Breast epithelium (tissue), 4 donors: ENCODE measurements at places on chromosomes 2 and 18. TPM values are rescaled to one million over a fixed set of nuclear protein-coding genes. Genes with fewer than 3 reads are reported as not detected.

The LRATD1 gene
- total RNA-seq = 10.0 TPM

The DNAH7 gene
- total RNA-seq = 10.5 TPM

DNA sequence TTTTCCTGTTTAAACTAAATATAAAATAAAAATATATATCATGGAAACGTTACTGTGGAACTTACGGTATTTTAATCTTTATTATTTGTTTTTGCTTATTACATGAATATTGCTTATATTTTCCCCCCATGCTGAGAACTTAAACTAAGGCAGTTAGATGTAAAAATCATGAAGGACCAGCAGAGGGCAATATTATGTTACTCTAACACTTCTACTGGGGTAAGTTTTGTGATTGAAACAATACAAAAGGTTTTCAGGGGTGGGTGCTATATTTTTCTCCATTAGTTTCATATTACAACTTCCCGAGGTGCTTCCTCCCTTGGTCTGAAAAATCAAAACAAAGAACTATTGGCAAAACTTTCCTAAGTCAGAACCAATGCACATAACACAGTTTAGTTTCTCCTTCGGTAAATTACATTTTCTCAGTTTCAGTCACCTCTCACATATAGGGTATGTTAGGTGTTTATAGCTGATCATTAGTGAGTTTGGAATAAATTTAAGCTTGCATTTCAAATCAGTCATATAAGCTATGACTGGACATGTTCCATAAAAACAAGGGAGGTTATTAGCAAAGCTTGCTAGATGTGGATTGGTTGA is 54.8 kb downstream of the ZNF407 start:
- DNase-seq = no peak
- H3K4me3 ChIP-seq = no peak overlapping the region
- H3K27ac ChIP-seq = no peak overlapping the region

- H3K4me1 ChIP-seq = no peaks in the 10 kb centered on the region
- no peak overlapping the region for H3K4me3 ChIP-seq
- H3K36me3 ChIP-seq = no peaks in the 10 kb centered on the region
- H3K27ac ChIP-seq = no peak overlapping the region
Observed at GRCh38 chr2:120272763-120273481, 20.3 kb downstream of the RALB start.

- H3K4me3 ChIP-seq = no peak overlapping the region
- DNase-seq = no peak
- no peaks in the 10 kb centered on the region for H3K4me1 ChIP-seq
- H3K27me3 ChIP-seq = no peaks in the 10 kb centered on the region
- H3K36me3 ChIP-seq = no peaks in the 10 kb centered on the region
Observed at GRCh38 chr2:176160986-176161824, 4.1 kb downstream of the HOXD3 start.

GRCh38 chr2:102025583-102026267 is 34.0 kb downstream of the IL1R2 start:
- no peak overlapping the region for H3K4me3 ChIP-seq
- no peaks in the 10 kb centered on the region for H3K27me3 ChIP-seq
- no peak for DNase-seq
- H3K4me1 ChIP-seq = peaks cover 12% of the 10 kb centered on the region

DNA sequence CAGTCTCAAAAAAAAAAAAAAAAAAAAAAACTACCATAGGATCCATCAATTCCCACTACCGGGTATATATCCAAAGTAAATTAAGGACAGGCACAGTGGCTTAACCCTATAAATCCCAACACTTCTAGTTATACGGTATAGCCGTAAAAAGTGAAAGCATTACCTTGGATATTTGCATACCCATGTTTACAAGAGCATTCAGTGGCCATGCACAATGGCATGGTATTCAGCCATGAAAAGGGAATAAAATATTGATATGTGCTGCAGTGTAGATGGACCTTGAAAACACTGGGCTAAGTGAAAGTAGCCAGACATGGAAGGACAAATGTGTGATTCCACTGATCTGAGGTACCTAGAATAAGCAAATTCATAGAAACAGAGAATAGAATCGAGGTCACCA is 111.8 kb upstream of the CAB39 start:
- no peak overlapping the region for H3K4me3 ChIP-seq
- no peak overlapping the region for H3K27ac ChIP-seq
- DNase-seq = no peak
- no peaks in the 10 kb centered on the region for H3K36me3 ChIP-seq
- no peaks in the 10 kb centered on the region for H3K4me1 ChIP-seq

The NOL4 gene
- under 0.01 TPM for total RNA-seq

GRCh38 chr2:31429759-31430438 is 15.4 kb upstream of the XDH start:
- peak overlapping the region; percentile 71 for H3K27ac ChIP-seq
- DNase-seq = peak; percentile 68
- no peaks in the 10 kb centered on the region for H3K27me3 ChIP-seq

DNA sequence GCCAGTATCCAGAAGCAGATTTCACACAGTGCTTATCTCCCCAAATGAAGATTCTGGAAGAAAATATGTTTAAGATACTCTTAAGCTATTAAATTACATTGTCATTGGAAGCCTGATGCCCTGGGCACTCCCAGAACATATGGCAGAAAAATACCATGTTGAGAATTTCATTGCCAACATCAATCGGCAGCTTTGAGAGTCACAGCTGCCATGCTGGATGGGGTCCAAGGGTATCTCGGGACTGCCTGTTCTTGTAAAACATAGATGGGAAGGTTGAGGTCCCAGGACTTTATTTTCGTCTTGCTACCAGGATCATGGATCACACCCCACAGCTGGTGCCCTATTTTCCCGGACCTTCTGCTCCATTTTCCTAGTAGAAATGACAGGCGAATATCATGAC is 632.5 kb downstream of the SUCLG1 start:
- DNase-seq = no peak
- no peak overlapping the region for H3K27ac ChIP-seq
- no peaks in the 10 kb centered on the region for H3K27me3 ChIP-seq
- no peaks in the 10 kb centered on the region for H3K36me3 ChIP-seq
- H3K4me3 ChIP-seq = no peak overlapping the region

The AGXT gene
- total RNA-seq = not detected

GRCh38 chr2:37679072-37679695 is 7.7 kb upstream of the CDC42EP3 start:
- H3K27ac ChIP-seq = no peak overlapping the region
- DNase-seq = no peak
- H3K4me1 ChIP-seq = no peaks in the 10 kb centered on the region
- H3K27me3 ChIP-seq = no peaks in the 10 kb centered on the region
- no peak overlapping the region for H3K4me3 ChIP-seq

DNA sequence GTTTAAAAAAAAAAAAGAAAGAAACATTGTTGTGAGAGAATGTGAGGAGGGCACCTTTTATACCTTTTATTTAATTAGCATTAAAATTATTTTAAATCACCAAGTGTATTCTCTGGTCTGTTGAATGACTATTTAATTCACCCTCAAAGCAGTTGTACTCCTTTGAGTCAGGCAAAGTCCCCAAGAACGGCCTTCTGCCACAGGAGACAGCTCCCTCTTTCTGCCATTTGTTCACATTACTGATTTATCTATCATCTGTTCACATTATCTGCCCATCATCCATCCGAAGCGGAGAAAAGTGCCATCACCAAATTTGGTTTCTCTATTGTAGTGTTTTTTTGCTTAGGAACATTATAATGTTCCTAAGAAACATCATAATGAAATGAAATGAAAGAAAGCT is 240.7 kb upstream of the DPP10 start:
- no peaks in the 10 kb centered on the region for H3K4me1 ChIP-seq
- no peaks in the 10 kb centered on the region for H3K36me3 ChIP-seq
- H3K4me3 ChIP-seq = no peak overlapping the region
- DNase-seq = no peak

The DSG3 gene
- not detected for total RNA-seq

- no peaks in the 10 kb centered on the region for H3K27me3 ChIP-seq
- H3K36me3 ChIP-seq = no peaks in the 10 kb centered on the region
- DNase-seq = no peak
Observed at GRCh38 chr2:225465827-225466226, 66.3 kb downstream of the NYAP2 start.

GRCh38 chr2:209834767-209835166 is 63.1 kb downstream of the UNC80 start:
- no peak for DNase-seq
- H3K4me1 ChIP-seq = no peaks in the 10 kb centered on the region
- H3K36me3 ChIP-seq = no peaks in the 10 kb centered on the region

DNA sequence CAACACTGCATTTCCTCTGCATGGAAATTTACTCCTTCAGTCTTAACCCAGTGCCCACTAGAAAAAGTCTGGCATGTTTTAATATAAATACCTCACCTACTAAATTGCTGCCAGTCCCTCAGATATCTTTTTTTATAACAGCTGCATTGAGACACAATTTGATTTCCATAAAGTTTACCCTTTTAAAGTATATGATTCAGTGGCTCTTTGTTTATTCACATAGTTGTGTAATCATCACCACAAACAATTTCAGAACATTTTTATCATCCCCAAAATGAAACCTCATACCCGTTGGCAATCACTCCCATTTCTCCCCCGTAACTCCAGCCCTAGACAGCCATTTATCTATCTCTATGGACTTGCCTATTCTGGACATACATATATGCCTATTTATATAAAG is 17.0 kb upstream of the FRZB start:
- DNase-seq = no peak
- H3K36me3 ChIP-seq = no peaks in the 10 kb centered on the region
- H3K27ac ChIP-seq = no peak overlapping the region

The TTC21B gene
- total RNA-seq = 49.8 TPM

The PROM2 gene
- total RNA-seq = 47.7 TPM

- no peak overlapping the region for H3K4me3 ChIP-seq
- peak overlapping the region; percentile 5 for H3K27ac ChIP-seq
- no peaks in the 10 kb centered on the region for H3K4me1 ChIP-seq
- DNase-seq = no peak
- H3K36me3 ChIP-seq = no peaks in the 10 kb centered on the region
Observed at GRCh38 chr2:41930807-41931566, 116.8 kb upstream of the PKDCC start.

DNA sequence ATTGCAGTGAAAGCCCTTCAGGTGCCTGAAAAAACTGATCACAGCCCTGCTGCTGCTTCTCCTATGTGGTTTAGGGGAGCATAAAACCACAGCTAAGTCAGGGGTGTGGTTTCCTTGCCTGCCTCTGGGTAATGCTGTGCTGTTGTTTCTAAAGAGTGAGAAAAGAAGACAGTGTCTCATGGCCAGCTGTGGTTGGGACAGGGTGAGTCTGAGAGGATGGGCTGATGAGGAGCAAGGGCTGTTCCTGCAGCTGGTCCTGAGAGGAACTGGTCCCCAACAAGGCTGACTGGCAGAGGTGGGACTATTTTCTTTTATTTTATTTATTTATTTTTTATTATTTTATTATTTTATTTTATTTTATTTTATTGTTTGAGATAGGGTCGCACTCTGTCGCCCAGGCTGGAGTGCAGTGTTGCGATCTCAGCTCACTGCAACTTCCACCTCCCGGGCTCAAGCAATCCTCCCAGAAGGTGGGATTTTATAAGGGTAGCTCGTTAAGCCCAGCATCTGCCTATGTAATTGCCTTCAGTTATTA is 236.7 kb downstream of the FHOD3 start:
- no peaks in the 10 kb centered on the region for H3K4me1 ChIP-seq
- H3K4me3 ChIP-seq = no peak overlapping the region
- H3K36me3 ChIP-seq = no peaks in the 10 kb centered on the region
- DNase-seq = no peak

- H3K27ac ChIP-seq = no peak overlapping the region
- H3K4me1 ChIP-seq = no peaks in the 10 kb centered on the region
- no peak overlapping the region for H3K4me3 ChIP-seq
- no peak for DNase-seq
- peaks cover 14% of the 10 kb centered on the region for H3K36me3 ChIP-seq
- no peaks in the 10 kb centered on the region for H3K27me3 ChIP-seq
Observed at GRCh38 chr2:15610430-15610952, 18.8 kb downstream of the DDX1 start.

The IKZF2 gene
- 8.0 TPM for total RNA-seq

DNA sequence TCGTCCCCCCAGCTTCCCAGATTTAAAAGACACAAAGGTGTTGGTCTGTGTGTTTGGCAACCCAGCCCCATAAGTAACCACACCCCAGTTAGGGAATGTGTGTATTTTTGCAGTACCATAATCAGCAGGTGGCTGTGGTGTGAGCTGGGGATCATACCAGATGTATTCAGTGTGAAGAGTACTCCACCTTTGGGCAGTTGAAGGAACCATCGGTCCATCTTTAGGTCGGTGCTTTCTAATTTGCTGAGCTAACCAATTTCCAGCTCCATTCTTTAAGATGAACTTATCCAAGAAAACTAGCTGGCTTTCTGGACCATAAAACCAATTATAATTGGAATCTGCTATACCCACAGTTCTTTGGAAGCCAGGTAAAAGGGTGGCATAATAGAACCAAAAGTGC is 3.2 kb downstream of the DSEL start:
- H3K27ac ChIP-seq = no peak overlapping the region
- no peak for DNase-seq
- no peaks in the 10 kb centered on the region for H3K36me3 ChIP-seq
- no peak overlapping the region for H3K4me3 ChIP-seq
- no peaks in the 10 kb centered on the region for H3K4me1 ChIP-seq

The DOCK10 gene
- total RNA-seq = 23.9 TPM

The COLEC12 gene
- 57.3 TPM for total RNA-seq

DNA sequence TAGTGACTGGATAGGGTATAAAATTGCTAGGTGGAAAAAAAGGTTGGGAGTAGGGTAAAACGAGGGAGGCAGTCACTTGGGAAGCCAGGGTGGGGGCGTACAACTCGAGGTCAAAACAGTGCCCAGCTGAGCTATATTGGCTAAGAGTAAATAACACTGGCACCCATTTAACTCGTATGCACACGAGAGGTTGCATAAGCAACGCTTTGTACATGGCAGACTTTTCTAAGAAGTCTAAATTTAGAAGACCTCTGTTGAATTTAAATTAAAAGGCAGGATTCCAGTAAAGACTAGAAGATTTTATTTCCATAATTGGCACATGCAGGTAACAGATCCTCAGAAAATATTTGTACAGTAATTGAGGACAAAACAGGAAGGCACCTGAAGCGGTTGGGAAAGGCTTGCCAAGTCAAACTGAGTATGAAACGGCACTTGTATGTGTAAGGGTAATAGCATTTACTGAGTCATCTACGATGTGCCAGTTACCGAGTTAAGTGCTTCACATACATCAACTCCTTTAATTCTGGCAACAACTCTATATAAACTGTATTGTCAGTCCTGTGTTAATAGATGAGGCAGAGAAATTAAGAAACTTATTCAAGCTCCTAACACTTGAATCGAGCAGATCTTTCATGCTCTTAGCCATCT is 1.4 kb upstream of the MALT1 start:
- DNase-seq = no peak
- H3K4me1 ChIP-seq = peaks cover 5% of the 10 kb centered on the region
- H3K36me3 ChIP-seq = no peaks in the 10 kb centered on the region
- peak overlapping the region; percentile 97 for H3K27ac ChIP-seq
- H3K27me3 ChIP-seq = no peaks in the 10 kb centered on the region

The PASK gene
- 4.3 TPM for total RNA-seq

DNA sequence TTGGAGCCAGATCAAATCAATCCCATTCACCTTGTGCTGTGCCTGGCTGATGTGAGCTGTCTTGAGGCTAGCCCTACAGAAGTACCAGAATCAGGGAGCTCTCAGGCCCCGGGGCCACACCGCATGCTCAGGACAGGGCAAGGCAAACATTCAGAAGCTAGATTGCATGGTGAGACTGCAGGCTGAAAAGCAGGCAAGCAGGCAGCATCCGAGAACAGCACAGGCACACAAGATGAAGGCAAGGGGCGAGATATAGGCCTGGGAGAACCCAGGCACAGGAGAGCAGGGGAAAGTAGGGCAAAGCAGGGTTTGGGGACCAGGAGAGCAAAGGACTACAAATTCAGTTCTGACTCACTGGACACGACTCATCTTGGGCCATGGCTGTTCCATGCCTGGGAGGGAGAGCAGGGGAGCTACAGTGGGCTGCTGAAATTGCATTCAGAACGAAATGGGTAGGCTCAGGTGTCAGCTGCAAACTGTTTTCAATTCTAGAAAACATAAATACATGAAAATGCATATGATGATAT is 59.6 kb downstream of the GALNT14 start:
- no peaks in the 10 kb centered on the region for H3K4me1 ChIP-seq
- no peak for DNase-seq
- H3K27me3 ChIP-seq = no peaks in the 10 kb centered on the region
- no peak overlapping the region for H3K4me3 ChIP-seq
